ENCODE measurements at places on chromosomes 4 and X.

DNA sequence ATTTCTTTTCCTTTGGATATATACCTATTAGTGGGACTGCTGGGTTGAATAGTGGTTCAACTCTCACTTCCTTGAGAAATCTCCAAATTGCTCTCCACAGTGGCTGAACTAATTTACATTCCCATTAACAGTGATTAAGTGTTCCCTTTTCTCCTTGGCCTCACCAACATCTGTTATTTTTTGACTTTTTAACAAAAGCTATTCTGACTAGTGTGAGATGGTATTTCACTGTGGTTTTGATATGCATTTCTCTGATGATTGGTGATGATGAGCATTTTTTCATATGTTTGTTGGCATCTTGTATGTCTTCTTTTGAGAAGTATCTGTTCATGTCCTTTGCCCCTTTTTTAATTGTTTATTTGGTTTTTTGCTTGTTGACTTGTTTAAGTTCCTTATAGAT is 413.0 kb downstream of the MAPK10 start:
- no peak for DNase-seq

DNA sequence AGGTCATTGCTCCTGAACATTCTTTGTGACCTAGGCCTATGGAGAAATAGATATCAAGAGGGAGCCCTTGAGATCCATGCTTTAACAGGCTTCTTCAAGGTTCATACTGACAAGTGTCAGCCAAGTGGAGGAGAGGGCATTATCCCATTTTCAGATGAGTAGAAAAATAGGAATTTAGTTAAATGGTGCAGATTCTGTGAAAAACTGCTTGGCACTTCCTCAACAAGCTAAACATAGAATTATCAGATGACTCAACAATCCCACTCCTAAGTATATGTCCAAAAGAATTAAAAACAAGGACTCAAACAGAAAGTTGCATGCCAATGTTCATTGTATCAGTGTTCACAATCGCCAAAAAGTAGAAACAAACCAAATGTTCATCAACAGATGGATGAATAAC is 43.8 kb upstream of the KCNIP4 start:
- DNase-seq, result peak; percentile 44

DNA sequence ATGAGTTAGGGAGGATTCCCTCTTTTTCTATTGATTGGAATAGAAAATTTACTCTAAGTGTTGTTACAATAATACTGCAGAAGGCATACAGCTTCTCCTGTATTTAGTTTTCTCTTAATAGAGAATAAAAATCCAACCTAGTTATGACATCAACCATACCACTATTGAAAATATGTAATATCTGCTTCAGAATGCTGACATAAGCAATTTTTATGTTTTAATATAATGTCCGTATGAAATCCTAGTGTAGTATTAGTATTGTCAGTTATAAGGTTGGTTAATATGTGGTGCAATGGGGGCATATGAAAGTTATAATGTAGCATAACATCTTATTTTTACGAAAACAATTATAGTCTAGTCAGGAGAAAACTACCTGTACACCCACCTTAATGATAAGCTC is 68.2 kb downstream of the HEPH start:
- DNase-seq, result no peak

- peak; percentile 24 for DNase-seq
These were observed 25.5 kb upstream of the TMSB4X start for GRCh38 chrX:12949205-12949926.

DNA sequence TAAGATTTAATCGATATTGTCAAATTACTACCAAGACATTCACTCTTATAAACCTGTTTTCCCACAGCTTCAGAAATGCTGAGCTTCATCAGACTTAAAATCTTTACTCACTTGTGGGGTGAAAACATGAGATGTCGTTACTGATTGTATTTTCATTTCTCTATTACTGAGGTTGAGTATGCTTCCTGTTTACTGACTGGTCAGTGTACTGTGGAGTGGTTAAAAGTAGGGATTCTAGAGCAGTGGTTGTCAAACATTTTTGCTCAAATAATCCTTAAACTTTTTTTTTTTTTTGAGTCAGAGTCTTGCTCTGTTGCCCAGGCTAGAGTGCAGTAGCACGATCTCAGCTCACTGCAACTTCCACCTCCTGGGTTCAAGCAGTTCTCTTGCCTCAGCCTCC is 50.3 kb downstream of the NSUN7 start:
- DNase-seq, result no peak

GRCh38 chr4:82774711-82775171 is 23.9 kb downstream of the SCD5 start:
- peak; percentile 69 for DNase-seq

- no peak for DNase-seq
These were observed 568.7 kb downstream of the TRAM1L1 start for GRCh38 chr4:116516711-116517110.

GRCh38 chrX:66004928-66005829 is 34.7 kb downstream of the VSIG4 start:
- no peak for DNase-seq

GRCh38 chr4:4803216-4803911 is 56.1 kb upstream of the MSX1 start:
- DNase-seq, result no peak

DNA sequence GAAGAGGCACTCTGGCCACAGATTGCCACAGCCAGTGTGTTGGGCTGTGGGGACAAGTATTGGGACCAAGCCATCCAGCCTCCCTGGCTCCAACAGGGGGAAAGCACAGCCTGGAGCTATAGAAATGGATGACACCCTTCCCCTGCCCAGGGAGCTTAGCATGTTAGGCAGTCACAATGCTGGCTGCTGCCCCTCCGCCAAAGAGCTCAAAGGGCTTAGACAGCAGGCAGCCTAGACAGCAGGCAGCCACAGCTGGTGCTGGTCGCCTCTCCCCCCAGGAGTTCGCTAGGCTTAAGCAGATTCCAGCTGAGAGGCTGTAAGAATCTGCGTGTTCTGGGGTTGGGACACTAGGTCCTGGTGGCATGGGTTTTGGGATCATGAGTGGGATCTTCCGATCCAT is 94.5 kb upstream of the MXRA5 start:
- DNase-seq, result no peak

DNA sequence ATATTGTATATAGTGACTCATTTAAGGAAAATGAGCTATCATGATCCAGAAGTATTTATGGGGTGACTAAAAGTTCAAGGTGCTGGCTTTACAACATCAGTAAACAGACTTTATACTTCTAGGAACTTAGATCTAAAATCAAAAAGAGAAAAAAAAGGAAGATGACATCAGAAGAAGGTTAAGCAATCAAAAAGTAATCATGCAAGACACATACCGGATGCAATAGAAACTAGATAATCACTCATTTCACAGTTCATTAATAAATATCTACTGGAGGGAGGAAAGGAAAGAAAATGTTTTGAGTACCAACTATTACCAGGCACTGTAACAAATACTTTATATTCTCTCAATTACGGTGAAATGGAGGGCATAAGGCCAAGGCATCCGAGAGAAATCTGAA is 276.4 kb downstream of the SPRY1 start:
- peak; percentile 35 for DNase-seq

DNA sequence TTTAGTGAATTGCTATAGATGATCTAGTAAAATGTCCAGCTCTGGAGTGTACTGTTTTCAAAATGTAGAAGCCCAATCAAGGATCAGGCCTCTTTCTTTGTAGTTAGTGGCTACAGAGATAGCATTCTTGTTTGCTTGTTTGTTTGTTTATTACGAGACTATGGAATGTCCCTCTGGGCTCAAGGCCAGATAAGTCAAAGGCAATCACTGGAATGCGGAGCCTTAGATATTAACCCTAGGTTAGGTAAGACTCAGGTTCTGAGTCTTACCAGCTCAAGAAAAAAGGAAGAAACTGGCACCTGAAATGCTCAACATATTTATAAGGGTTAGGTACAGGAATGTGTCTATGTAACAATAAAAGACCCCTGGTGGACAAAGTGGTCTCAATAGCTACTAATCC is 261.5 kb downstream of the SLC7A11 start:
- no peak for DNase-seq

- no peak for DNase-seq
These were observed 25.5 kb upstream of the ZNF330 start for GRCh38 chr4:141195095-141195707.

DNA sequence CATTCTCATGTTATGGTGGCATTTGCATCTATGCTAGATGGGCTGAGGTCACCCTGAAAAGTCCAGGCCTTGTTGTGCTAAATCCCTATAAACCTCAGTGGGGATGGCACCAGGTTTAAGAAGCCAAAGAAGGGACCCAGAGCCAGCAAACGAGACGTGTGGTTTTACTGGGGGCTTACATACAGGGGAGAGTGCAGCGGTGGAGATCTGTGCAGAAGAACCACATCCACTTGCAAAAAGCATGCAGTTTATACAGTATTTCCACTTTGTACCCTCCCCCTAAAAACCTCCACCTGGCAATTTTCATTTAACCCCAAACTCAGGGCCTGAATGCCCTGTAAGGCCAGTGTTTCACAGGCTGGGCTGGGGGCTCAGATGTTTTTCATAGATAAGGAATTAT is 134.9 kb upstream of the GATB start:
- DNase-seq, result no peak

GRCh38 chr4:52862639-52863161 is 583 bp downstream of the RASL11B start:
- no peak for DNase-seq

- DNase-seq, result no peak
These were observed 1060.8 kb downstream of the FAT4 start for GRCh38 chr4:126375462-126376054.

GRCh38 chrX:154372612-154373022 is 1.8 kb downstream of the FLNA start:
- DNase-seq, result no peak

- DNase-seq, result no peak
These were observed 188.4 kb upstream of the FAM9B start for GRCh38 chrX:9222299-9222698.

DNA sequence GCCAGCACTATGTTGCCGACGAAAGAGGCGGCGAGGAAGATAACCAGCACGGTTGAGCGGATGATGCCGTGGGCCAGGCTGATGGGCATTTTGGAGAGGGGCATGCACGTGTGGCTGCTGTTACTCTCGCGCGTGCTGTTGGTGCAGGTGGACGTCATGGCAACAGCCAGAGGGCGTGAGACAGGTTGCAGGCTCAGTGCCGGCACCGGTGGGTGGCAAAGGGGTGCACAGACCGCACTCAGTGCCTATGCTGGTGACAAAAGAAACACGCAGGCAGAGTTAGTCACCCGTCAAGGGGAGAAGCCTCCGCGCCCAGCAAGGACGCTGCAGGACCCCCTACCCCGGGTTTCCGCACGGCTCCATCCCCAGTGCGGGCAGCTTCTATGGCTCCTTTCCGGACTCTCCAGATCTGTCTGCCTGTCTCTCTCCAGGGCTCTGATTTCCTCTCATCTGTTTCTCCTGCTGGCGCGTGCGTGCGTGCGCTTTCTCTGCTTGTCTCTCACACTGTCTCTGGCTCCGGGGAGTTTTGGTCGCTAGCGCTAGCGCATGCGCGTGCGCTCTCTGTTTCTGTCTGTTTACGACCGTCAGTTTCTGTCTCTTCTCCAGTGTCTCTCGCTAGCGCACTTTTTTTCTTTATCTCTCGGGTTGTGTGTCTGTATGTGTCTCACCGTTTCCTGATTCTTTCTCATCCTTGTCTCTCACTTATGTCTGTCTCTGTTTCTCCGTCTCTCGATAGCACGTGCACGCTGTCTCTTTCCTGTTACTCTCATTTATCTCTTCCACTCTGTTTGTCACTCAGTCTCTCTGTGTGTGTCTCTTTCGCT is 2.1 kb downstream of the GPR101 start:
- DNase-seq, result peak; percentile 68

All from GM03348 (cell line).